ENCODE measurements at places on chromosomes 7 and 10. TPM values are rescaled to one million over a fixed set of nuclear protein-coding genes. Genes with fewer than 3 reads are reported as not detected.

The LIPJ gene
- not detected for total RNA-seq

DNA sequence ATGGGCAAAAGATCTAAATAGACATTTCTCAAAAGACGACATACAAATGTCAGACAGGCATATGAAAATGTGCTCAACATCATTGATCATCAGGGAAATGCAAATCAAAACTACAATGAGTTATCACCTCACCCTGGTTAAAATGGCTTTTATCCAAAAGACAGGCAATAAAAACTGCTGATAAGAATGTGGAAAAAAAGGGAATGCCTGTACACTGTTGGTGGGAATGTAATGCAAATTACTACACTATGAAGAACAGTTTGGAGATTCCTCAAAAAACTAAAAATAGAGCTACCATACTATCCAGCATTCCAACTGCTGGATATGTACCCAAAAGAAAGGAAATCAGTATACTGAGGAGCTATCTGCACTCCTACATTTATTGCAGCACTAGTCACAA is 18.0 kb downstream of the GSDME start:
- no peak for DNase-seq

DNA sequence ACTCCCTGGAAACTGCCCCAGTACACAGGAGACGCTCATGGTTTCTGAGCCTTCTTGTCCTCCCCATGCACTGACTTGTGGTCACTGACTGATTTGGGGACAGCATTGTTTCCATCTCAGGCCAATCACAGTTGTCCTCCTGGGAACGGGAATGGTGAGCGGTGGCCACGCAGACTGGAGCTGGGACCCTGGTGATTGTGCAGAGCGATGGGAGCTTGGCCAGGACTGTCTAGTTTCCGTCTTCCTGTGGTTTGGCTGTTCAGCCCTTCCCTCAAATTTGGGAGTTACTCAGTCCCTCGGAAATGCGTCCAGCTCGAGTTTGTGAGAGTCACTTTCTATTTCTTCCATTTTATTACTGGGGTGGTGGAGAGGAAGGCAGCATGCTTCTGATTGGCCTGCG is 250.9 kb downstream of the ACTR3B start:
- no peak for DNase-seq

- no peak for DNase-seq
Observed at GRCh38 chr7:66634816-66635215, 6.1 kb downstream of the KCTD7 start.

The ERVW-1 gene
- not detected for total RNA-seq

DNA sequence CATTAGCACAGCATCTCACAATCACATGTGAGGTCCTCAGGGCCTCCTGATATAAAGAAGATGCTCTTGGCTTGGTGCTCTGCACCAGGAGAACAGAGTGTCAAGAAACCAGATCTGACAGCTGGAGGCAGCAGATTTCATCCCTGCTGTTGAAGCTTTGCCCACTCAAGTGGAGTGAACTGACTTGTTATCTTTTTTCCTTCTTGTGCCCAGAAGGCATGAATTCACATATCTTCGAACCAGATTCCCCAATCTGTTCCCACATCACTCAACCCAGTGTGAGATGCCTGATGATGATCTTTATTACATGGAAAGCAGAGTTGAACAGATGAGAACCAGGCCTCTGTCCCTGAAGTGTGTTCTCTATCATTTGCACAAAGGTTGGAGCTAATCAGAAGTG is 521.0 kb downstream of the SORCS1 start:
- DNase-seq, result no peak

DNA sequence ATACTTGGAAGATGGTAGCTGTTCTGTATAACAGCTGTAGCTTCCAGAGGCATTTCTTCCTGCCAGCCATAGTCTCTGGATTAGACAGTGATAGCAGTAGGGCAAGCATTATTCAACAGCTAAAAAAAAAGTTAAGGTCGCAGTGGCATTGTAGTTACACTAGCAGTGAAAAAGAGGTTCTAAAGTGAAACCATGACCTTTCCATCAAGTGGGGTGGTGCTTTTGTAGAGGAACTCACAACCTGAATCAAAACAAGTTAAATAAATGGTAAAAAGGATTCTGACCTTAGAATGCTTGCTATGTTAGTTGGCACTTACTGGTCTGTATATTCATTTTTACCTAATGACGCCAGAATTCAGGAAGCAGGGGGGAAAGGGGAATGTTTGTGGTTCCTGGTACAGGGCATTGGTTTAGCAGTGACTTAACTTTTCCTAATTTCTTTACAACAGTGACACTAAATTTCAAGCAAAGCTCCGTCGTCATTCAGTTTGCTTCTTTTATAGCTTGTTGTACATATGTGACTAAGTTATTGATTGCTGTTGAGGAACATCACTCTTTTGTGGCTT is 55.0 kb downstream of the GBF1 start:
- DNase-seq, result no peak

- no peak for DNase-seq
Observed at GRCh38 chr10:72638586-72639440, 12.9 kb upstream of the MICU1 start.

GRCh38 chr10:116777006-116777405 is 34.6 kb upstream of the HSPA12A start:
- DNase-seq, result peak; percentile 62

GRCh38 chr10:47057471-47057870 is 146.2 kb downstream of the PTPN20 start:
- DNase-seq, result no peak

The NEUROD6 gene
- total RNA-seq, result not detected

GRCh38 chr7:27148031-27148755 is 619 bp upstream of the HOXA6 start:
- DNase-seq, result peak; percentile 54

- no peak for DNase-seq
Observed at GRCh38 chr10:5323446-5323845, 41.3 kb upstream of the UCN3 start.

DNA sequence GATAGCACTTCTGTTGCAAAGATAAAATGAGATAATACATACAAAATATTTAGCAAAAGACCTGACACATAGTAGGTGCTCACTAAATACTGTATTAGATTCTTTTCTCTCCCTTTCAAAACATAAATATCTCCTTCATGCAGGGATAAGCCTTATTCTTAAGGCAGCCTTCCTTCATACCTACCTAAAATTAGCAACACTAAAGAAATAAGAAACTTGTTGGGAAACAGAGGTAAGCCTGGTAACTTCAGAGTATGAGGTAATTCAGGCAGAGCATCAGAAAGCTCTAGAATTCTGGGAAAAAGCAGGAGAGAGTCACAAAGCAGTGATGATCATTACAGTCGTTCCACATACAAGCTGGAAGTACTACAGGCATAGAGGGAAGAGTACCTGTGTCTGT is 15.2 kb downstream of the HIBADH start:
- DNase-seq, result no peak

- no peak for DNase-seq
Observed at GRCh38 chr7:913736-914520, 37.6 kb downstream of the GET4 start.

DNA sequence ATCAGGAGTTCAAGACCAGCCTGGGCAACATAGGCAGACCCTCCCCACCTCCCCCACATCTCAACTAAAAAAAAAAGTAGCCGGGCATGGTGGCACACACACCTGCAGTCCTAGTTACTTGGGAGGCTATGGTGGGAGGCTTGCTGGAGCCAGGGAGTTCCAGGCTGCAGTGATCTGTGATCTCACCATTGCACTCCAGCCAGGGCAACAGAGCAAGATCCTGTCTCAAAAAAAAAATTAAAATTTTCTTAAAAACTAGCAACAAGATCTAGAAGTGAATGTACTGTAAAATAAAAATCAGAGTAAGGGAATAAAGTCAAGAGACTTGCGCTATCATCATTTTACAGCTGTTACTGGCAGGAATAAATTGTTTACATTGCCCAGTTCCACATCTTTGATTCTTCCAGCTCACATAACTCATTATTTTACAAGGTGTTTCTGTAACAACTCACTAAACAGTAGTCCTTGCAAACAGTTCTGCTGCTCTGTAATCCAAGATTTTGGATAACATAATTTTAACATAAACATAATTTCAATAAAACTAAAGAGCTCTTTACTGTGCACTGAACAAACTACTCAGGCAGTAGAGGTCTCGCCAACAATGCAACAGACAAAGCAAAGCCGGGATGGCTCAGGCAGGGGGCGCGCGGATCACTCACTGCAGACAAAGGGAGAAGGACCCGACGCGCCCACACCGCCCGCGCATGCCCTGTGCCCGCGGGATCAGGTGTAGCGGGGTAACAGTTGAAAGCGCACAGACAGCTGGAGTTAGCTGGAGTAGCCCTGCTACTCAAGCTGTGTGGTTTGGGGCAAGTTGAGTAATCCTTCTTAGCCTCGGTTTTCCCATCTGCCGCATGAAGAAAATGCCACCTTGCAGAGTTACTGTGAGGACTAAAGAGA is 73.3 kb upstream of the NFE2L3 start:
- no peak for DNase-seq
